ENCODE measurements at places on chromosomes 7 and 10.

- DNase-seq: no peak
Observed at GRCh38 chr7:189719-190118, 2.7 kb upstream of the FAM20C start.

DNA sequence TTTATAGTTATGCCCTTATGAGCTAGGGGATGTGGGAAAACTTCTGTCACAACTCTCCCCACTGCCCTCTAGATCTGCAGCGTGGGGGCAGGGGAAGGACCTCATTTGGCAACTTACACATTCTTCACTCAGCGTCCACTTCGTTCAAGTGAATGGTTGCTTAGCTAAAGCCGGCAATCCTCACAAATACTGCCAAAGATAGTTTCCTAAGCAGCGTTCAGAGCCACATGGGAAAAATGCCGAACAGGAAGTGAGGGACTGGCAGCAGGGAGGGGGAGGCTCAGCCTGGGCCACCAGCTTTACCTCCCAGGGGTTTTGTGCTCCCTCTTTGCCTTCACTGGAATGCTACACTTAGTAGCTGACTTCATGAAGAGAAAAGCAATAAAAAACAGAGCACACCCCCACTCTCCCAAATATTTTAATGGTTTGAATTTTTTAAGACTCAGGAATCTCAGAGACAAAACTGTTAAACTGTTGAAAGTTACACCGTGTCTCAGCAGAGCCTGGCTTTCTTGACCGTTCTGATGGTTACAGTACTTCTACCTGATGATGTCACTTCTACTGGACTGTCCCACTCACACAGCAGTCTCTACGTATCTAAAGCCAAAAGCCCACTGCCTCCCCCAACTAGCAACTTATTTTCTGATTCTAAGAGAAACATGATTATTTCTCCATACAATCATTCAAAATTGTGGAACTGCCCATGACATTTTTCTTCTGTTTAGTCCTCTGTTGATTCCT lies 10.4 kb downstream of the GRM3 start:
- no peak for DNase-seq

DNA sequence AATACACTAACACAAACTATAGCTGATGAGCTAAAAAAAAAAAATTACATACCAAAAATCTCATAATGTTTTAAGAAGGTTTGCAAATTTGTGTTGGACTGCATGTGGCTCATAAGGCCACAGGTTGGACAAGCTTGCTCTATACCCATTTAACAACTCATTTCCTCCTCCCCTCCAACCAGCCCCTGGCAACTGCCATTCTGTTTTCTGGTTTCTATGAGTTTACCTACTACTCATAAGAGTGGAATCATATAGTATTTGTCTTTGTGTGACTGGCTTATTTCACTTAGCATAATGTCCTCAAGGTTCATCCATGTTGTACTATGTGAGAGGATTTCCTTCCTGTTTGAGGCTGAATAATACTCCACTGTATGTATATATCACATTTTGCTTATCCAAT lies 100.4 kb upstream of the ARHGAP21 start:
- no peak for DNase-seq

- no peak for DNase-seq
Observed at GRCh38 chr7:105887569-105888189, 11.3 kb upstream of the ATXN7L1 start.

DNA sequence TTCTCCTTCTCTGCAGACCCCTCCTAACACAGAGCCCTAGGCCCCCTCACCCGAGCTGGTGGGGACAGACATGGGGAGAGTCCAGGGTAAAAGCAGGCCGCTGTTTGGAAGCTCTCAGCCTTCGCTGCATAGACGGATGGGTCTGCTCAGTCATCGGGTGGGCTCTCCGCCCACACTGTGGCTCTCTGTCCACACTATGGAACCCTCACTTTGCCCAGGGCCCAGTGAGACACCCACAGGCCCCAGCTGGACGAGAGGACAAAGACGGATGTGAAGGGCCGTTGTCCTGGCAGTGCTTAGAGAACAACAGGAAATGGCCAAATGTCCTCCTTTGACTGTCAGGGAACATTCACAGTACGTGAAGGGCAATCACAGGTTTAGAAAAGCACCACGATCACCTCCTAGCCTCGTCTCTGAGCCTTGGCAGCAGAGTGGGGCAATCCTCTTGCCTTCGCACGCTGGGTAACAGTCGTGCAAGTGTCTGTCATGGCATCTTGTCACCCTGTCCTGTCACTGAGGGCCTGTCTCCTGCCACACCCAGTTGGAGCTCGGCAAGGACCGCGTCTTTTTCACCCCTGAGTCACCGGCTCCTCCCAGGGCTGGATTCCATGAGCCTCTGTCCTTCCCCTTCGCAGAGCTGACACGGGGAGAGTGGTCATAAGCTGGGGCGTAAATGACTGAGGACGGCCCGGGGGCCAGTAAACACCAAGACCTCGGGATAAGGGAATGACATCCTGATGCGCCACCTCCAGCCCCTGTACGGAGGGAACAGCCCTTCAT lies 80.6 kb downstream of the PRKAG2 start:
- no peak for DNase-seq

DNA sequence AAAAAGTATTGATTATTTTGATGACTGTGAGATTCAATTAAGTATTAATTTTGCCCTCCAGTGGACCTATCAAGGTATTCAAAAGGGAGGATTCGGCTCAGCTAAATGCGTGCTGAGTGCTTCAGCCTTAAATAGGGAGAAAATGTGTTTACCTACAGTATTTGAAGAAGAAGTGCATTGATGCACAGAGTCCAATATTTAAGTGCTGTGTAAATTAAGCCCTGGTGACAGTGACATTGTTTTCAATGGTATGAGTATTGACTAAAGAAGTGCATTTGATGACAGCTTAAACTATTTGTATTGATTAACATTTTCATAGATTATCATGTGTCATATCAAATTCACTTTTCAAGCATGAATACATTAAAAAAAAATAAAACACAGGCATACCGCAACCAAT lies 106.6 kb downstream of the POU6F2 start:
- DNase-seq: no peak

Data from CD4-positive, alpha-beta T cell treated with Interleukin-1 beta for 1 hour (primary cell).